ENCODE measurements at places on chromosomes 6 and 20.

DNA sequence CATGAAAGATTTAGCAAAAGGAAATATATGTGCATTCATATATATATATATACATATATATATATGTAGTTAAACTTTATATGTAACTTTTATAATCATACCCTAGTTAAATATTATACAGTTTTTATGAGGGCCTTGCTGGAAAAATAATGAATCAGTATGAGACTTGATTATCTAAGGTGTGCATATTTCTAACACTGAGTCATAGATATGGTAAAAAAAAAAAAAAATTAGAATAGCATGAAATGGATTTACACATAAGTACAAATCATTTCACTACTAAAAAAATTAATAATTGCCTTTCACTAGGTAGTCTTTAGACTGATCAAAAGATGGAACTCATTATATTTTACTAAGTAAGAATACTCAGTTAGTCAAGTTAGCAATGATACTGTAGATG is 51.3 kb upstream of the DST start:
- no peak for DNase-seq

- DNase-seq, result no peak
These were observed 66.1 kb downstream of the SMLR1 start for GRCh38 chr6:130893277-130893676.

DNA sequence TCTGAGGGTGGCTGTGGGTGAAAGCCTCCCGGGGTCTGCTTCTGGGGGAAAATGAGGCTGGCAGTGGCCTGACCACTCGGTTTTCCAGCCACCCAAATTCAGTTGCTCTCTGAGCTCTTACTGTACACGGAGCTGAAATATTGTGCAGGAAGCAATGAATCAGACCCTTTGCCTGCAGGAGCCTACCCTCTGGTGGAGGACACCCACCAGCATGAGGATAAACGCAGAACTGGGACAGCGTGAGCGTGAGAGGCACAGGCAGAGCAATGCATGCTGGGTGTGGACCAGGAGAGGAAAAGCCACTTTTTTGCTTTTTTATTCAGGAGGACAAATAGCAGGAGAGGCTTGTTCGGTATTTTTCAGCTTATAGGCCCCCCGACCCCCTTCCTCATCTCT is 298.0 kb downstream of the QKI start:
- no peak for DNase-seq

- no peak for DNase-seq
These were observed 490.7 kb upstream of the BTBD3 start for GRCh38 chr20:11426948-11427347.

DNA sequence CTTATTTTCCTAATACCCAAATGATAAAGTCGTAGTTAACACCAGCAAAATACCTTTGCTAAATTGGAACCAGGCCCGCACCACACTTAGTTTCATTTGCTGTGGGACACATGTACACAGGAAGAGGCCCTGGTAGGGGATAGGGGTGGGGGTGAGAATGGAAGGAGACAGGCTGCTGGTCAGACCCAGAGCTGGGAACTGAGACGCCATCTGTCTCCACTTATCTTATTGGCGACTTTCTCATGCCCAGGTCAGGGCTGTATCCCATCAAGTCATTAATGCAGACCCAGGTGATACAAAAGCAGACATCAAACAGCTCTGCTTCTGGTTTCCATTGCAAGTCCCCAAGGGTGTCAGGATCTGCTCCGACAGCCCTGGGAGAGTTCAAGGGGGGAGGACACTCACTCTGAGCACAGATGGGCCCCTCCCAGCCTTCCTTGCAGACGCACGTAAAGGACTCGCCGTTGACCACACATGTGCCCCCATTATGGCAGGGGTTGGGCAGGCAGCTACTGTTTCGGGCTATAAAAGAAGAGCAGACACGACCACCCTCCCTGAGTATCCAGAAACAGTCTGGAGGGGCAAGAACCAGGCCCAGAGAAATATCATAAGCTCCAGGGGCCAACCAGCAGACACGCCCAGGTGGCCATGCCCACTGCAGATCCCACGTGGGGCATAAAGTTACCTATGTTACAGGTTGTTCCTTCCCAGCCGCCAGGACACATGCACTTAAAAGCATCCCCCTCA is 29.2 kb downstream of the JAG1 start:
- no peak for DNase-seq

DNA sequence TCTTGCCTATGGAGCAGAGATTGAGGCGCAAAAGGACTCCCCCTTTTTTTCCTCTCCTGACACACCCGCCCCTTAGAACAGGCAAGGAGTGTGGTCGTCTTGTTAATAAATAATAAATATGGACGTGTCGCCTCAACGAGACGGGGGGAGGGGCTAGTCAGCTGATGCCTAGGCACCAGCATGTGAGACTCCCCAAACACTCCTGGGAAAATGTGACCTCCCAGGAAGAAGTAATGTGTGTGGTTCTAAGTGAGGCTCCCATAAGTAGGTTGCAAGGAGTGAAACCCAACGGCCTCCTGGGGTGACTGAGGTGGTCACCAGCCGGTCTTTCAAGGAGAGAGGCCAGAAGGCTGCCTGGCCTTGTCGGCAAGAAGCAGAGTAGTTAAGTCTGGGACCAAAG is 1.1 kb upstream of the FAXC start:
- DNase-seq, result no peak

DNA sequence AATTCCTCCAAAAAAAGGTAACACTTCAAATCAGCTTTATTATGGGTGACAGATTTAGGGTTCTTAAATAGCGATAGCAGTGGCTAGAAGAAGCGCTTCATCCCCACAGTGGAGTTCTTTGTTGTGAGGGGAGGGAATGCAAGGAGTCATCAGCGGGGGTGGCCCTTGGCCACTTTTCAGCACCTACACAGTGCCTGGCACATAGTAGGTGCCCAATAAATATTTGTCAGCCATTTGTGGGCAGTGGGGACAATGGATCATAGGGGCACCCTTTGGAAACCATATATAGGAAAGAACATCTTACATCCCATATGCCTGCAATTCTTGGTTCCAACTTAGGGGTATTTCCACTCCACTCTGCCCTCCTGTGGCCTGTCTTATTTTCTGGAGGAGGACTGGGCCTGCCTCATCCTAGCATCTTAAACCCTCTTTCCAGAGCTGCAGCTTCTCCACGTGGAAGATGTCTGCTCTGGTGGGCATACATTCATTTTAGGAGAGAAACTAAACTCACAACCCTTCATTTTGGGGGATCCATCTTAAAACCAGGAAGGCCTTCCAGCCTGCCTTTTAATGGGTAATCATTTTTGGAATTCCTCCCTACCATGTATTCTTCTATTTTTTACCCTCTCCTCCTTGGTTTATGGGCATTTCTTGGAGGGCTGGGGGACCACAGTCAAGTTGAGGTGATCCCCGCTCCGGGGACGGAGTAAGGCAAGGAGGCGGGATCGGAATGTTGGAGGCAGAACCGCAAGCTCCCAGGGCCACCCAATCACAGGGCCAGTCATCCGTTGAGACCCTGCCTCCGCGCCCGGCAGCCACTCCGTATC is 2.6 kb upstream of the GPSM3 start:
- no peak for DNase-seq

DNA sequence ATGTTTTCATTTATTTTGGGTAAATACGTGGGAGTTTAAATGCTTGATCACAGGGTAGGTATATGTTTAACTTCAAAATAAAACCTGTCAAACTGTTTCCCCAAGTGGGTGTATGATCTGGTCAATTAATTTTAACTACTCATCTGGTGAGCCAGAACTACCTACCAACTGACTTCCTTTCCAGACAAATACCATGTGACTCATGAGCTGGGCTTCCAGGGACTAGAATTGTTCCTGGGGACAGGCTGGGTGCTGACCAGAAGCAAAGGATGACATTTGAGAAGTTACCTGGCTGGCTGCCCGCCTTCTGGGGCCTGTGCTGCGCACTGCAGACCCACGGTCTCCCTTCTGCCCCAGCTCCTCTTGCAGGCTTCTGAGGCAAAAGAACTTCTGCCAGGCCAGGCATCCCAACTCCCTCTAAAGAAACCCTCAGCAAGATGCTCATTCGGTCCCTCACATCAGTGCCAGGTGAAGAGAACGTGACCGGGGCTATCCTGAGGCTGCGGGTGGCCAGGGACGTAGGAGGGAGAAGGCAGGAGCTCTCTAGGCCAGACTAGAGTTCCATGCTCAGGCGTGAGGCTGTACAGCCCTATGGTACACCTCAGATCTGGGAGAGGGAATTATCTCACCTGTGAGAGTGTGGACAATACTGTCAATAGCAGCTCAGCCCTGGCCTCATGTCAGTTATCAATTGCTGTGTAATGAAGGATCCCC is 103.6 kb downstream of the JPH2 start:
- DNase-seq, result peak; percentile 82

- no peak for DNase-seq
These were observed 31.1 kb downstream of the LAMA4 start for GRCh38 chr6:112223070-112223861.

- DNase-seq, result peak; percentile 56
These were observed 66.4 kb upstream of the PDE10A start for GRCh38 chr6:165729307-165729936.

DNA sequence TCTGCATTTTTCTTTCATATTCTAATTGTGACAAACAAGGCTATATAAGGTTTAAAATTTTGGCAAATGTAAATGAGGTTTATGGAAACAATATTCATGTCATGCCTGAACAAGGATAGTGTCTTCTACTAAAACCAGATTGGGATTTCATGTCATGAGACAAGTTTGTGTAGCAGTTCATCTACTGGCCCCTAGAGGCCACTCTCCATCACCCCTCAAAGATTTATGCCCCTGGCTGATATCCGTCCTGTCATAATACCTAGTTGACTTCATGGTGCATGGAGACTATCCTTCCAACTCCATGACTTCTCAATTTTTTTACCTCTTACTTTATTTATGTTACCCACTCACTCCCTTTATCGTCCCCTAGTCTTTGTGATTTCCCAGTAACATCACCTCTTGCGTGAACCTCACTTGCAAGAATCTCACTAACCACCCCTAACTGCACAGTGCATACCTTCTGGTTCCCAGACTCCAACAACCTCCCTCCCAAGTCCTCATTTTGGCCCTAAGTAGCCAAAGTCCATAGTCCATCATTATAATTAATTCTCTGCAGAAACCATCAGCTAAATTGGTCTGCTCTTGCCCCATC is 179.8 kb downstream of the TASP1 start:
- peak; percentile 41 for DNase-seq

All from urothelium cell line (cell line).